Stimulated activated CD8-positive, alpha-beta memory T cell treated with anti-CD3 and anti-CD28 coated beads, Interleukin-12 subunit alpha, Interleukin-12 subunit beta, amount 100 ng/mL, for 4 hours (primary cell): ENCODE measurements at places on chromosomes 13 and 19.

DNA sequence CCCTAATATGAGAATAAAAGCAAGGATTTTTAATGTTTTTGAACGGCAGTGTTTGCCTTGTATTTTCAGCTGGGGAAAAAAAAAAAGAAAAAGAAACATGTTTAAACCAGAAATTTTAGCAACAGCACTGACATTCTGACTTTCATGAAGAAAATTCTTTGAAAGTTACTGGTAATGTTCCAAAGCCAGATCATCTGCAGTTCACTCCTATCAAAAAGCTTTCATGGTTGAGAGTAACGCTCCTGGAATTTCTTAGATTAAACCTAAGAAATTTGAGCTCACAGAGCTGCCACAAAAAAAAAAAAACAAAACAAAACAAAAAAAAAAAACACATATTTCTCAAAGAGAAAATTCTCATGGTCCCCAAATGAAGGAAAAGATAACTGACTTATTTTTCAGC, 1106.7 kb downstream of the EFNB2 start:
- DNase-seq = no peak

GRCh38 chr13:54029720-54030119, 1001.1 kb downstream of the OLFM4 start:
- no peak for DNase-seq

DNA sequence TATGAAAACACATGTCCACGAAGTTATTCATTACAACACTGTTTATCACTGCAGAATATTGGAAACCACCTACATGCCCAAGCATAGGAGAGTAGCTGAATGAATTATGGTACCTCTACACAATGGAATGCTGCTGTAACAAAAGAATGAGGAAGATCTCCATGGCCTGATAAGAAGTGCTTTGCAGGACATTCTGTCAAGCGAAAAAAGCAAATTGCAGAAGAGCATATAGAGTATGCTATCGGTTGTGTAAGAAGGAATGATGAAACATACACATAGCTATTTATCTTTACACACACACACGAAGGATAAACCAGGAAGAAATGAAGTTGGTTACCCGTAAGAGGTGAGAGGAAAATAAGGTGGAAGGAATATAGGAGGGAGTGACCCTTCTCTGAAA, 37.5 kb upstream of the CEACAM20 start:
- DNase-seq = no peak

GRCh38 chr13:30577401-30577852, 40.3 kb upstream of the USPL1 start:
- peak; percentile 29 for DNase-seq

GRCh38 chr13:93915269-93915809, 564.1 kb downstream of the DCT start:
- DNase-seq = no peak

DNA sequence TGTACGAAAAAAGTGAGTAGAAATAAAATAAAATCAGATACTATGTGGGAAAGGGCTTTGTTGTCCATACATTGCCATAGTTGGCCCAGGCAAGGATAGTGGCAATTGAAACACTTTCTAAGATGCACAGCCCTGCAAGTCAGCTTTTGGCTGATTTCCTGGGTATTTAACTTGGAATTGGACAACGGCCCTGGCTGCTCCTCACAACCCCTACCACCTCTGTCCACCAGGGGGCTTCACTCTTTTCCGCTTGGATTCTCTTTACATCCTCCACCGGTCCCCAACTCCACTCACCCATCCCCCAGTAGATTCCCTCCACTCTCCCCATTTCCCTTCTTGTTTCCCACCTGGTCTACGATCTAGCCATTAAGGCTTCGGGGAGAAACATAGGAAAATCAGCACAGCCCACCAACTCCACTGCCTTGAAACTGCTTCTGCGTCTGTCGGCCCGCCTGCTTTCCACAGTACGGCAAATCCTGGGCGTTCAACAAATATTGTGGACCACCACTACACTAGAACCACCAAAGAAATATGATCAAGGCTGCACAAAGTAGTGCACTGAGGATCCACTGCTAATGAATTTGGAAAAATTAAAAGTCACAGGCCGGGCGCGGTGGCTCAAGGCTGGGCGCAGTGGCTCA, 48.6 kb upstream of the GTF3A start:
- DNase-seq = no peak

GRCh38 chr13:33799950-33800592, 17.9 kb upstream of the RFC3 start:
- DNase-seq = no peak

DNA sequence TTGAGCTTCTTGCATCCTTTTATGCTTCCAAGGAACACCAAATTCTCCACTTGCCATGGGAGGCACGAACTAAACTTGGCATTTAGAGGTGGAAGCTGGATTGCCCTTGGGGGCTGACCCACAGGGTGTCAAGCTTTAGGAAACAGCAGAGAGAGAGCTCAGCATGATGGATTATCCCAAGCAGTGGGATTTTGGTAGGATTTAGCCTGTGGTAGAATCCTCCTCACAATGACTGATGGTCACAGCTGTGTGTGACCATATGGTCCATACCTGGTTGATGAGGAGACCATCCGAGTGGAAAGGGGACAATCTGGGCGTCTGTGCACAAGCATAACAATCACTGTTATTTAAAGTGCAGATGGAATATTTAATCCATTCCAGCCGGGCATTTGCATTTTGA, 40.1 kb upstream of the PSG9 start:
- DNase-seq = no peak

- no peak for DNase-seq
These were observed 60.4 kb downstream of the ADGRE1 start for GRCh38 chr19:6947745-6948144.

- no peak for DNase-seq
These were observed 354.9 kb downstream of the PCDH9 start for GRCh38 chr13:66875264-66875663.

DNA sequence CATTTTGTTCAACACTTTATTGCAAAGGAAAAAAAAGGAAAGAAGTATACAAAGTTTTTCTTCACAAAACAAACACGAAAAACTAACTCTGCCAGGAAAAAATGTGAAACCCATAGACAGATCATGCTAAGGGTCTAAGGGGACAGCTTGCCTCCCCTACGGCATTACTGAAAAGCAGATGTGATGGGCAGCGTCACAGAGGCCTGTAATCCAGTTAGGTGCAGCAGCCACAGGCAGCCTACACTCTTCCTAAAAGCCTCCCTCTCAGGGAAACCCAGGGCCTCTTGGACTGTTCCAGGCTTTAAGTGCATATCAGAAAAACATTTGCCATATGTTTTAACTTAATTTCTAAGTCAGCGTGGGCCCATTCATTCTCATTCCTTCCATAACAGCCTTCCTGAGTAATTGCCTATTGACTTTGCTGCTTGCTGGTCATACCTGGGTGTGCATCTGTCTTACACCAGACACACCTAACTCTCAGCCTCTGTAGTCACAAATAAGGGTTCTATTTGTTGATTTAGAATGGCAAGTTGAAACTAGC, 135.7 kb upstream of the SERP2 start:
- DNase-seq = no peak
